Ammon's horn (tissue), 1 donor: ENCODE measurements at places on chromosomes 3 and 15.

DNA sequence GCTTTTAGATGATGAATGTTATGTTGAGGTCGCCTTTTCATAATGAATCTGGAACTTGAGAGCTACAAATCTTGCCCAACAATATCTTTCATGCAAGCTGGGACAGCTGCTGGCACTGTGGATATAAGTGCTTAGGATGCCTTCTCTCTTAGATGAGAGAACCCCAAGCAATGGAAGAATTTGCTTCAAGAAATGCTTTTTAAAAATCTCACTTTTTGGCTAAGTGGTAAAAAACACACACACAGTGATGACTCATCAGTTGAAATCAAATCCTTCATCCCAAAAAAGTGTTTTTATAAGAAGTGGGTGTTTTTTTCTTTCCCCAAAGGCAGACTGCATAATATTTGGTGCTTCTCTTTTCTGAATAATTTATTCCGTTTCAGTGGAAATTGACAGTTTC is 38.4 kb upstream of the GALNT15 start:
- no peak for DNase-seq

GRCh38 chr3:71168880-71169411 is 414.6 kb downstream of the FOXP1 start:
- peak; percentile 8 for DNase-seq

DNA sequence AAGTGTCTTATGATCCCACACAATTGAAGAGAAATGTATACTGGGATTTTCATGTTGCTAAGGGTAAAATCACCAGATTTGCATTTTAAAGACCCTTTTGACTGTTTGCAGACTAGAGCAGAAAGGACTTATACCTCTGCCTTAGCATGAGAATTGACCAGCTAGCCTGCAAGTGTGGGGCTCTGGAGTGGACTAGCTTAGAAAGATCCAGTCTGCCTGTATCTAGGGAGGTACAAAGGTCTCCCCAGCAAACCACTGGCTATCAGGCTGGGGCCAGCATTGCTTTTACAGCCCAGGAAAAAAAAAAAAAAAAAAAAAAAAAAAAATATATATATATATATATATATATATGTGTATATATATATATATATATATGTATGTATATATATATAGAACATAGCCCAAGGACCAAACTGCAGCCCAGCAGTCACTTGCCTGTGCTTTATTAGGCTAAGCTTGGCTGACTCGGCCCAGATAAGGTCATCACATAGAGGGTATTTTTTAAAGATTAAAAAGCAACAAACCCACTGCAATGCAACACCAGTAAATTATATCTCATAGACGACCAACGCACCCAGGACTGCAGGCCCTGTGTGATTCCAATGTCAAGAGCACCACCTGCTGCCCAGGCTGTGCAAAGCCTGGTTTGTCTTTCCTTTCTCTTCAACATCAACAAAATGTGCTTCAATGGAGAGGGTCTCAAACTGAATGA is 63.7 kb downstream of the DCLK3 start:
- peak; percentile 82 for DNase-seq

GRCh38 chr3:107347751-107348150 is 29.5 kb upstream of the CCDC54 start:
- DNase-seq = no peak

GRCh38 chr15:100134089-100134583 is 207.6 kb downstream of the ADAMTS17 start:
- no peak for DNase-seq

DNA sequence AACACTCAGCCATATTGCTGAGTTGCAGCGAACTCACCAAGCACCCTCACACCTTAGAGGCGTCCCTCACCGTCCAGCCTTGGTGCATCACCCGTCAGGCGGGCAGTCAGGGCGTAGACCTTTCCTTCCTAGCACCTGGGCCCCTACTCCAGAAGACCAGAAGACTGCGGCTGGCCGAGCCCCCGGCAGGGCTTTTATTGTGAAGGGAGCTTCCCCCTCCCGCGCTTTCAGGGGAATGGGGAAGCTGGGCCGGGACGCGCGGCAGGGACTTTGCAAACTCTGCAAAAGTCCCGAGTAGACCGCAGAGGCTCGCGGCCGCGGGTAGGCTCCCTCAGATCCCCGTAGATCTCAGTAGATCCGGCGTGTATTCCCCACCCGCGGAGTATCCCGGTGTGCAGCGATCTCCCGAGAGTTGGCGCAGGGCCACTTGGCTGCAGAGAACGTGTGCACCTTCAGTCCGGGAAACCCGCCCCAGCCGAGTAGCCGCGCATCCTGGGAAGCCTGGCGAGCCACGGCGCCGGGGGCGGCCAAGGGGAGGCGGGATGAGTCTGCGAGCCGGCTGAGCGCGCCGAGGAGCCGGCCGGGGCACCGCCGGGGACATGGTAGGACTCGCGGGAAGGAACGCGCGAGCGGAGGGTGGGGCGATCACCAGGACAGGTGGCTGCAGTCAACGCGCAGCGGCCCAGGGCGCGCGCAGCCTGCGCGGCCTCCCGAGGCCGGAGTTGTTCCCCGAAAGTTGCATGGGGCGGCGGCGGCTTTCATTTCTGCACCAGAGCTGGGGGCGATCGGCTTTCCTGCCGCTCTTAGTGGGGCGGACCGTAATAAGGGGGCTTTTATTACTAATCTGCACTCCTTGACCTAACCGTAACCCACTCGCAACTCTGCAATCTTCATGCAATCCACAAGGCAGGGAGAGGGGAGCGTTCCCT is at the start of gene GASK1A:
TSS of gene GASK1A (plus strand) at position 268 of the 929 bp plus-strand sequence. CDS start at position 600, 332 bp downstream.
- peak; percentile 62 for DNase-seq

DNA sequence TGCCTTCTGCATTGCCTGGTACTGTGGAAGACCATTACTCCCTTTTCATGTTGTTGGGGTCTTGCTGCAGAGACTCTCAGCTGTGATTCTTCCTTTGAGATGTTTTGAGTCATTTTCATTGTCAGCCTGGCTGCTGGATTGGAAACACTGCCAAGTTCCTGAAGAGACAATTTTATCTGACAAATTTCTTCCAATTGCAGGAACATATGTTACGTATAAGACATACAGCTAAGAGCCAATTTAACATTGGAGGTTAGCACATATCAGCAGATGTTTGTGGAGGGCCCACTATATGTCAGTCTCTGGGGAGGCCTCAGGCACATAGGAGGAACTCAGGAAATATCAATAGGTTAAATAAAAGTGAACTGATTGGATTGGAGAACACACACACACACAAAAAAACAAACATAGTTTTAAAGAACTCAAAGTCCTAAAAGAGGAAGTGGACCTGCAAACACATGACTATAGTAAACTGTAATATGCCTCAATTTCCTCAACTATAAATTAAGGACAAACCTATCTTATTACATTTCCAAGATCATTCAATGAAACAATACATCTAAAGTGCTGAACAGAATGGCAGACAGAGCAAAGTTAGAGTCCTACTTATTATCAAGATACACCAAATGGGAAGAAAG is 172.3 kb downstream of the MYRIP start:
- DNase-seq = no peak

DNA sequence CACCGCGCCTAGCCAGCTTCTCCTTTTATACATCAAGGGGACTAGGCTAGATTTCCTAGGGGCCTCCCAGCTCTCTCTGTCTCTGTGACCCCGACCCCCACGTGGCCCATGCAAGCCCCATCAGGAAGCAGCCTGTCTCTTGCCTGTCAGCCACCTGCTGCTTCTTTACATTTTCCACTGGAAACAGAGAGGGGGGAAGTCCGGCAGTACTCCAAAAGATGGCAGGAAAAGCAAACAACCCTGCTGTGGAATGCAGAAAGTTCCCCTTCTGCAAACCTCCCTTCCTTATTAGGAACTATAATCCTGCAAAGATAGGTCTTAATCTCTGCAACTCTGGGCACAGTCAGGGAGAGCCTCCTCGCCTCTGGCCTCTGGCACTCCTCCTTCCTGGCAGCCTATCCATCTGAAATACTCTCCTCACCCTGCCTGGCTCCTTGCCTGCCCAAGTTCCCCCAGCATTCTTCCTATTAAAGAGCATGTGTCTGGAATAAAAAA is 47.4 kb upstream of the HACD2 start:
- peak; percentile 40 for DNase-seq

GRCh38 chr3:73745526-73746191 is 120.9 kb upstream of the PDZRN3 start:
- DNase-seq = peak; percentile 32

- peak; percentile 50 for DNase-seq
Measured at GRCh38 chr15:48896869-48897814, 19.2 kb downstream of the EID1 start.

GRCh38 chr3:159760046-159760445 is 228.6 kb upstream of the IL12A start:
- no peak for DNase-seq

- peak; percentile 25 for DNase-seq
Measured at GRCh38 chr15:41018534-41018933, 65.3 kb downstream of the CHAC1 start.

GRCh38 chr3:18127174-18127858 is 297.8 kb downstream of the SATB1 start:
- DNase-seq = no peak

- DNase-seq = peak; percentile 72
Measured at GRCh38 chr3:182671942-182672341, 121.4 kb upstream of the ATP11B start.

DNA sequence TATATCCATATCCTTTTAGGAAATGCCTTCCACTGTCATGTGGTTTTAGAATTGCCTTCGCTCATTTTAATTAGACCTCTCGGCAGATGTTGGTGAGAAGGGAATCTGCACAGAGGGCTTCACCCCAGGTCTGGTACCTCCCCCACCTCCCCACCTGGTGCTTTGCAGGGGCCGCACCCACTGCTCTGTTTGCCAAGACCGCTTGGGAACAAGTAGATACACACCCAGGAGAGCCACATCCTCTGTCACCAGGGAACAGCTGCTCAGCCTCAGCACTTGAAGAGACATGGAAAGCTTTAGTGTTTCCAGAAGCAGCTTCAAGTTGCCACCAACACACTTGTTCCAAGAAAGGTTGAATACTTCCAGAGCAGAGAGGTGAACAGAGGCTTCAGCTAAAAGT is 21.8 kb downstream of the LRRC31 start:
- DNase-seq = no peak

GRCh38 chr3:129775870-129776269 is 117.6 kb downstream of the TMCC1 start:
- no peak for DNase-seq

GRCh38 chr3:132421832-132422231 is 4.5 kb downstream of the DNAJC13 start:
- no peak for DNase-seq

DNA sequence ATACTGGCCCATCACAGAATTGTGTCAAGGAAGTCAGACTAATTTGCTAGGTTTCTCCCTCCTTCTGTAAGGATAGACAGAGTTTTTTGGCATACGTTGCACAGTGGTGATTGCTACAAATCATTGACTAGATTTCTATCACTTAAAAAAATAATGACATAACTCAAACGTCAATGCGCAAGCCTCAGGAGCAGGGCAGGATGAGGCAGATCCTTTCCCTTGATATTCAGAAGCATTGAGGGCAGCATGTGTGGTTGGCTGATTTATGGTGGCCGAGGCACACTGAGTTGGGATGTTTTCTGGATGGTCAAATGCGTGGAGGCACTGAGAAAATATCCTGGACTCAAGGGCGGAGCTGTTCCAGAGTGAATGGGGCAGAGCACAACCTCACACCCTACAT is 14.4 kb downstream of the THSD4 start:
- DNase-seq = no peak

DNA sequence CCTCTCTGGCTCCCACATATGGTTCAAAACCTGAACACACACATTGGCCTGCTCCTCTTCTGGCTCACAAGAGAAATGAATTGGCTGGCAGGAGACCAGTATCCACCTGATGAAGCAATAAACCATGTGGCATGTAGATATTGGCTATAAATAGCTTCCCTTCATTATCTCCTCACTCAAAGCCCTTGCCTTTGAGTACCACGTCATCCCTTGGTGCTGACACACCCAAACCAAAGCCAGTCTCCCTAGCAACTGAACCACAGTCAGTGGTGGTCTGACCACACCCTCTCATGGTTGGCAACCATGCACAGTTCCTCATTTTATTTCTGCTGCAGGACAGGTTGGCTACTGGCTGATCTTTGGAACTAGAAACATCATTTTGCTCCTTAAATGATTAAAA is 98.8 kb downstream of the ZNF621 start:
- no peak for DNase-seq

GRCh38 chr3:64355401-64355807 is 130.1 kb upstream of the PRICKLE2 start:
- no peak for DNase-seq

GRCh38 chr3:46835491-46835890 is 27.8 kb downstream of the MYL3 start:
- no peak for DNase-seq

DNA sequence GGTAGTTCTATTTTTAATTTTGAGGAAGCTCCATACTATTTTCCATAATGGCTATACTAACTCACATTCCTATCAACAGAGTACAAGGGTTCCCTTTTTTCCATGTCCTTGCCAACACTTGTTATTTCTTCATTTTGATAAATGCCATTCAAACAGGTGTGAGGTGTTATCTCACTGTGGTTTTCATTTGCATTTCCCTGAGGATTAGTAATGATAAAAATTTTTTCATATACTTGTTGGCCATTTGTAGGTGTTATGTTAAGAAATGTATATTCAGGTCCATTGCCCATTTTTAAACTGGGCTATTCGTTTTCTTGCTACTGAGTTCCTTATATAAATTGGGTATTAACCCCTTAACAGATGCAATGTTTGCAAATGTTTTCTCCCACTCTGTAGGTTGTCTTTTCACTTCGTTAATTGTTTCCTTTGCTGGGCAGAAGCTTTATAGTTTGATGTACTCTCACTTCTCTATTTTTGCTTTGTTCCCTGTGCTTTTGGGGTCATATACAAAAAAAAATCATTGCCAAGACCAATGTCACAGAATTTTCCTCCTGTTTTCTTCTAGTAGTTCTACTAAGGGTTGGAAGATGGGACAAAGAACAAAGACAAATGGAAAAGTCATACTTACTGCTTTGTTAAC is 11.0 kb upstream of the VPS39 start:
- DNase-seq = no peak

DNA sequence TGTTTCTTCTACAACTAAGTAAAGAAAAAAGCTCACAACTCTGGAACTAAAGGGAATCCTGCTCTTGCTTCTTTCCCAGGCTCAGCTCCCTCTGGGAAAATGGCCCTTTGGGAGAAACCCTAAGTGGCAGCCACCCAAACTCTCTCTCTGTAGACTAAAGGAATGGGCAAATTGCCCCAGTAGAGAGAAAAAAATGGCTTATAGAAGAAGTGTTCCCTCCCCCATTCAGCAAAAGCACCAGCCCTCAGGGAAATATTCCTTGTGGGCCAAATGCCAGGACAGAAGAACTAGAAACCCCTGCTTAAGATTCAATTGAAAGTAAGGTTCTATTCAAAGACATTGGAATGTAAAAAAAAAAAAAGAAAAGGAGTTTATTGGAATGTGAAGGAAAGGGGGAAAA is 603.7 kb upstream of the ALCAM start:
- peak; percentile 55 for DNase-seq

- DNase-seq = peak; percentile 87
Measured at GRCh38 chr15:40366457-40367370, 8.7 kb downstream of the DISP2 start.

- DNase-seq = peak; percentile 13
Measured at GRCh38 chr3:99128725-99129505, 227.4 kb upstream of the DCBLD2 start.
